OCI-LY7 (cell line): ENCODE measurements at places on chromosomes 16 and 17.
A peak's percentile ranks its signal among the peaks of the same experiment; 100 is the strongest.

GRCh38 chr16:59342669-59343068 is 608.6 kb upstream of the GOT2 start:
- no peak for DNase-seq

GRCh38 chr17:57045868-57046704 is 39.0 kb upstream of the AKAP1 start:
- no peak for DNase-seq

GRCh38 chr16:18003033-18003432 is 333.5 kb downstream of the NPIPA8 start:
- no peak for DNase-seq

GRCh38 chr17:17151962-17152361 is 54.2 kb downstream of the PLD6 start:
- DNase-seq: no peak

- no peak for DNase-seq
These were observed 6.7 kb downstream of the ALOX12B start for GRCh38 chr17:8080799-8081219.

- DNase-seq: no peak
These were observed 150.3 kb downstream of the ENGASE start for GRCh38 chr17:79224903-79225302.

- DNase-seq: no peak
These were observed 53.4 kb downstream of the ZNF18 start for GRCh38 chr17:11943759-11944347.

DNA sequence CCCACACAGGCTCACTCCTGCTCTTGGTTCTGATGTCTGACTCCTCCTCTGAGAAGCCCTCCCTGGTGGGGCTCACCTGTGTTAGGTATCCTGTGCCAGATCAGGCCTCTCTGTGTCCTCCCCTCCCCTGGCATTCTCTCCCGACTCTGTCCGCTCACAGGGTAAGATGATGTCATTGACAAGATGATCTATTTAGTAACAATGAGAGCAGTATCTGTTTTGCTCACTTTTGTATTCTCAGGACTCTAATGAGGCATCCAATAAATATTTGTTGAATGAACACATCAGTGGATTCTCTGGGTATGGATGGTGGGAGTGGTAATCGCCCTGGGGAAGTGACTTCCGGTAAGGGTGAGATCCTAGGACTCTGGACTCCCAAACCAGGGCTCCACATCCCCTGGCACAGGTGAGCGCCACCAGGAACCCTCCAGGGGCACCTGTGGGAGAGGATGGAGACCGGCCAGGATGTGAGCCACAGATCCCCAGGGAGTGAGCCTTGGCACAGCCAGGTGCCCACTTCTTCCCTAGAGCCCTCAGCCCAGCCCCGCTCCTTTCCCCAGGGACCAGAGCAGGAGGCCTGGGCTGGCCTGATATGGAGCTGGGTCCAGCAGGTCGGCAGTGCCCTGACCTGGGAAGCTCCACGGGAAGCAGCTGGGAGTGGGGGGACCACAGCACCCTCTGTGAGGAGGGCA is 5.4 kb upstream of the HAP1 start:
- DNase-seq: no peak

DNA sequence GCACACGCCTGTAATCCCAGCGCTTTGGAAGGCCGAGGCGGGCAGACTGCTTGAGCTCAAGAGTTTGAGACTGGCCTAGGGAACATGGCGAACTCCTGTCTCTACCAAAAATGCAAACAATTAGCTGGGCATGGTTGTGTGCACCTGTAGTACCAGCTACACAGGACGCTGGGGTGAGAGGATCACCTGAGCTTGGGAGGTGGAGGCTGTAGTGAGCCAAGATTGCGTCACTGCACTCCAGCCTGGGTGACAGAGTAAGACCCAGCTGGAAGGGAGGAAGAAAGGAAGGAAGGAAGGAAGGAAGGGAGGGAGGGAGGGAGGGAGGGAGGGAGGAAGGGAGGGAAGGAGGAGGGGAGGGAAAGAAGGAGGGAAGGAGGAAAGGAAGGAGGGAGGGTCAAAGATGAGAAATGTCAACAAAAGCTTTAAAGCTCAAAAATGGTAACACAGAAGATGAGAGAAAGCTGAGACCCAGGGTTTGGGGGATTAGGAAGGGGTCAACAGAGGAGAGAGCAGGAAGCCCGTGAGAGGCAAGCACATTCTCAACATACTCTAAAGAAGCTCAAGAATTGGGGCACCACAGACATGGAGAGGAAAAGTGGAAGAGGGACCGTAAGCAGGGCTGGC is 5.0 kb upstream of the KRT19 start:
- no peak for DNase-seq

- no peak for DNase-seq
These were observed 208.0 kb upstream of the C17orf78 start for GRCh38 chr17:37167756-37168155.

DNA sequence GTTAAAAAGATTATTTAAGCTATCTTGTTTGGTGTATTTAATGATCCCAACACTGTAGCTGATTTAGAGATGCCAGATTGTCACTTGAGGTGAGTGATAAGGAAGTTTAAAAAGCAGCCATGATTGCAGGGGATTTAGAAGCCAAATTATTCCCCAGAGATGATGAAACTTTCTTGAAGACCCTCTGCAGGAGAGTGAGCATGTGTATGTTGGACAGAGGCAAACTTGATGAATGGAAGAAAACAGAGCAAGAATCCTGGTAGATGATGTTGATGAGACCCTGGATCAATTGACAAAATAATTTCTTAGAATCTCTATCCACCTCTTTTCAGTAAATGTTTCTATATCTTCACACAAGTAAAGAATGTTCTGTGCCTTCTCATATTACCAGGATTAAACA is 14.4 kb upstream of the ADAMTS18 start:
- DNase-seq: no peak

DNA sequence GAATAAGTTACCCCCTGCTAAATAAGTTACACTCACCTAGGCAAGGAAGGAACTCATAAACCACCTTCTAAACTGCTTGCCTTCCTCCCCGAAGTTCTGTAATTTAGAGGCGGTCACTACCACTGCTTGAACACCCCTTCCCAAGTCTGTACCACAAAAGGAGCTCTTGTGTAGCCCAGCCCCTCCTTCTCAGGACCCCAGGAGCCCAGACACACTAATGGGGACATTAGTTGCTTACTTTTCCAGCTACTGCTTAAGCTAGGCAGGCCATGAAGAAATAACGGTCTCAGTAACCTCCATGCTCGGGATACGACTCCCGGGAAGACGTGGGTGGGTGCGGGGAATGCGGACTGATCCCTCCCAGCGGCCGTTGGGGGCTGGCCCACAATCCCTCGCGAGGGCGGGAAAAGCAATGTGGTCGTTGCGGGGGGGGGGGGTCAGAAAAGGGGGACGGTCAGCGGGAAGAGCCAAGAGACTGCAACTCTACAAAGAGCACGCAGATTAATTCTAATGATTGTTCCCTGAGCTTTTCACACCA is at the start of gene TEX14:
Gene TEX14 (minus strand): TSS at position 345 of the 538 bp plus-strand sequence. CDS start 40,044 bp downstream, outside the sequence.
- DNase-seq: no peak

- no peak for DNase-seq
These were observed 12.8 kb upstream of the CBX8 start for GRCh38 chr17:79809530-79810129.

DNA sequence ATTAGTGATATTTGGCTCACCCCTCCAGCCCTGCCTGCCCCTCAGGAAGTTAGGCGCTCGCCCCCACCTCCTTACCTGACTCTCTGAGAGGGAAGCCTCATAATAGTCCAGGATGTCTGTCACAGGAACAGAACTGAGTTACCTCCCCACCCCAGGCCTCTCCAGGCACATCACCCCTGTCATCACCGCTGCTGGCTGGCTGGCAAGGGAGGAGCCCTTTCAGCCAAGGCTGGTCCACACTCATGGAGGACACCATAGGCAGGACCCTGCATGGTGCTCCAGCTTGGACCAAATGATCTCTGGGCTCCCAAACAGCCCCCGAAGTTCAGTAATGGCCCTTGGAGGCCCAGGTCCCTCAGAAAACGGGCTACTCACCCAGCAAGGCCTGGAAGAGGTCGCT is 1.5 kb downstream of the DLG4 start:
- no peak for DNase-seq

- DNase-seq: peak; percentile 51
These were observed at the start of gene CCL3 for GRCh38 chr17:36089888-36090836. Gene CCL3, minus strand, starts transcription at chr17:36090143. Its CDS starts 85 bp downstream, at chr17:36090058.

DNA sequence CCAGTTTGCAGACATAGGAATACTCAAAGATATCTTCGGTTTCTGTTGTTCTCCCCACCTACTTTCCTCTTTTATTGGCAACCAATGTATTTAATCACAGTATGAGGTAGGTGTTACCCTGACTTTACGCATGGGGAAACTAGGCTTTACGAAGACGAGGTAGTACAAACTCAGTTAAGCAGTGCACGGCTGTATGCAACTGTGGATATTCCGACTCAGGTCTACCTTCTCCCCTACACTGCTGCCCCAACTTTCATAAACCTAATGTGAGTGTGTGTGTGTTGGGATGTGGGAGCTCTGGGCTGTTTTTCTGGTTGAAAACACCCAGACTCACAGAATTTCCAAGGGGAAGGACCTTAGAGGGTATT is 1.2 kb upstream of the GPT2 start:
- no peak for DNase-seq

DNA sequence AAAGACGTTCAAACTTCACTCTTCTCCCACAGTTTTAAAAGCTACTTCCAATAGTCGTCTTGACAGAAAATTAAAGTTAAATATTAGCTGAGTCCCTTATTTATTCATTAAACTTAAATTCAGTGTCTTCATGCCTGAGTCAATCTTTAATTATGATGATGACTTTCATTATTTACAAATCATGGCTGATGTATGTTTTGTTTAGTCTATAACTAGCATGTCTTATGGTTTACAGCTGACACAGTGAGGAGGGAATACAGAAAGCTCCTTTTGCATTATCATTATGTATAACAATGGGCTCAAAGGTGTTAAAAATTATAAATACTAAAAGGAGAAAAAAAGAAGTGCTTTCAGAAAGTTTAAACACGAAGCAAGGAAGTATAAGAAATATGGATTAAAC is 1333.1 kb downstream of the CDH8 start:
- DNase-seq: no peak

DNA sequence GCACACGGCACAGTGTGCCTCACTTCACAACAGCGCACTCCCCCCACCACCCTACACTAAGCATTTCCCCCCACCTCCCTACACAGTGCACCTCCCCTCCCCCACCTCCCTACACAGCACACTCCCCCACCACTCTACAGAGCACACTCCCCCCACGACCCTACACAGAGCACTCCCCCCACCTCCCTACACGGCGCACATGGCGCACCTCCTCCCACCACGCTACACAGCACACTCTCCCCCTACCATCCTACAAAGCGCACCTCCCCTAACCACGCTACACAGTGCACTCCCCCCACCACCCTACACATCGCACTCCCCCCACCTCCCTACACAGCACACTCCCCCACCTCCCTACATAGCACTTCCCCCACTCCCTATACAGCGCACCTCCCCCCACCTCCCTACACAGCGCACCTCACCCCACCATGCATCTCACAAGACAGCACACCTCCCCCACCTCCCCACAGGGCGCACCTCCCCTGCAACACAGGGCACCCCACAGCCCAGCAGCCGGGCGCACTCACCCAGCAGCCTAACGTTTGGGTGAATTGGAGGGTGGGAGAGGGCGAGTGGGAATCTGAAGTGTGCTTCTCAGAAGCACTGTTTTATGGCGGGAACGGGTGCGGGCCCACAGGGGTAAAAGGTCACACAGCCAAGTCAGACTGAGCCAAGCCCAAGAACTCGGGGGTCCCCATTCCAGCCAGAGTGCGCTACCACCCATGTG is 10.3 kb downstream of the KNOP1 start:
- DNase-seq: no peak

DNA sequence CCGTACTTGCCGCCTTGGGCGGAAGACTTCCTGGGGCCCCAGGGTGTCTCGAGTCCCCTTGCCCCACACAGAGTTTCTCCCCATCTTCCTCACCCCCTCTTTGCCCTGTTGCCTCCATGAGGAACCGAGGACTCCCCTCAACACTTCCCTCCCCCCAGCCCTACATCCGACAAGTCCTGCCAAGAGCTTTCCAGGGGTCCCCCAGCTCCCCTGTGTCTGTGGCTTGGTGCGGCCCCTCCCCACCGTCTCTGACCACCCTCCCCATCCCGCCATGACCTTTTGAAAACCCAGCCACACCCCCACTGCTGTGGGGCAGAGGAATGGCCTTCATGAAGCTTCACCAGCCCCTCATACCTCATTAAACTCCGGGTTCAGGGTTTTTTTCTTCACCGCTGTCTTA is 11.4 kb downstream of the SCGB1C2 start:
- no peak for DNase-seq

GRCh38 chr17:4389079-4389478 is 22.6 kb upstream of the UBE2G1 start:
- no peak for DNase-seq

GRCh38 chr16:87324411-87325275 is 7.5 kb upstream of the C16orf95 start:
- peak; percentile 62 for DNase-seq

GRCh38 chr17:19549746-19550623 is 16.3 kb downstream of the SLC47A1 start:
- DNase-seq: no peak

GRCh38 chr17:35149941-35150340 is 2.3 kb downstream of the UNC45B start:
- DNase-seq: no peak
